ENCODE measurements at places on chromosomes 2 and 18.

DNA sequence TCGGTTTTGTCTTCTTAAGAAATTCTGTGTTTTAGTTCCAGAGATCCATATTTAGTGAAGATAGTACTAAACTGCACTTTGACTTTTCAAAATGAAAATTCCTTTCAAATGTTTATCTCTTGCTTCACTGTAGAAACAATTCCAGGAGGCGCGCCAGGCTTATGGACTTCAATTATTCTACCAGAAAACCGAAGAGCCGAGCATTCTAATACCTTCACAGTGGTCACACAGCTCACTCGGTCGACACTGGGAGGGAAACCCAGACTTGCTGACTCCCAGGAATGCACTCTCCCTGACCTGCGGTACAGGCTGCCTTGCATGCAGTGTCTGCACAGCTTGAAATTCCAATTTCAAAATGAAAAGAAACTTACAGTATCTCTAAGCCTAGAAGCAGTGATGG, 119.9 kb upstream of the PIEZO2 start:
- no peak for DNase-seq

GRCh38 chr2:236588932-236589592, 19.4 kb downstream of the ACKR3 start:
- no peak for DNase-seq

DNA sequence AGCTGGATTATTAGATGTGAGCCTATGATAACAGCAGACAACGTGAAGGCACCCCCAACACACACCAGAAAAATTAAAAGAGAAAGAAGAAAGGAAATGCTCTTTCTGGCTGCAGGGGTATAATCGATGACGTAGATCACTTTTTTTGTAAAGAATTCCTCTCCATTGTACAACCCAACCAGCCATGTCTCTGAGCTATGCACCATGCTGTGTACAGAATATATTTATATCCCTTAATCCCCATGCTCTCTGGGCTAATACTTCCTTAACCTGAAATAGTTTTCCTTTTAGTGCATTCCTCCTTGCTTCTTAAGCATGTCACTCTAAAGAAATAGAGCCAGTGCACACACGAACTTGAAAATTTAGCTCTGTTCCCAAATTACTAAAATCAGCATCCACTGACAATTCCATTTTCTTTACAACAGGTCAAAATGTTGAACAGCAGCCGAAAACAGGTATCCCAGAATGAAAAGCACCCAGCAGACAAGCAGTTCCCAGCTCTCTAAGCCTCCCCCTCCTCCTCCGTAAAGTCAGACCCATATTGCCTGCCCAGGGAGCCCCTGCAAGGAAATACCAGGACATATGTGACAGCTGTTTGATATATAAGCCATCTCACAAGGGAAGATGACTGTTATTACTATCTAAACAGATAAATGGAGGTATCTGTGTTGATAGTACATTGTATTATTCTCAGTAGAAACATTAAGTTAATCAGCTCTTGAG, 247.4 kb upstream of the RAB6C start:
- DNase-seq, result no peak

DNA sequence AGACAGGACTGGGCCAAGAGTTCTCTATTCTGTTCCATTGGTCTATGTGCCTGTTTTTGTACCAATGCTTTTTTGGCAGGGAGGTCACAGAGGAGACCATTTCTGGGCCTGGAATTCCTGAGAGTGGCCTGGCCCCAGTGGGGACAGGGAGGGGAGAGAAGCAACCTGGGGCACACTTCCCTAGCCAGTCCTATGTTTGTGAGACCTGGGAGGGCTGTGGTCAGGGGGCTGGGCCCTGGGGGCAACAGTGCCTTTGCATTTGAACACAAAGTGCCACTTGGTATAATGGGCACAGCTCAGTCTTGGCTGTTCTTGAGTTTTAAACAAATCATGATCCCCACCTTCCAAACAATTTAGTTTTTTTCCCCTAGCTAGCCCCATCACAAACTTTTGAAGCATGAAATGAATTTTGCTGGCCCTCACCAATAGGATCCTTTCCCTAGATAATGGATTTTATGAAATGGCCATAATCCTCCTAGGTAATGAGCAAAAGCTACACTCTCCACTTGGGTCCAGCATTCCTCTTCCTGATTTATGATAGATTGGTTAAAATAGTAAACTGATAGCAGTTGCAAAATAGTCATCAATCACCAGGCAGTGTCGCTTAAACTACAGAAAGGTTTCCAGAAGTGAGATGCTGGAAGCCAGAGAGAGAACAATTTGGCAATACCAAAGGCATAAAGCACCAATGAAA, 133.5 kb downstream of the GLI2 start:
- no peak for DNase-seq

DNA sequence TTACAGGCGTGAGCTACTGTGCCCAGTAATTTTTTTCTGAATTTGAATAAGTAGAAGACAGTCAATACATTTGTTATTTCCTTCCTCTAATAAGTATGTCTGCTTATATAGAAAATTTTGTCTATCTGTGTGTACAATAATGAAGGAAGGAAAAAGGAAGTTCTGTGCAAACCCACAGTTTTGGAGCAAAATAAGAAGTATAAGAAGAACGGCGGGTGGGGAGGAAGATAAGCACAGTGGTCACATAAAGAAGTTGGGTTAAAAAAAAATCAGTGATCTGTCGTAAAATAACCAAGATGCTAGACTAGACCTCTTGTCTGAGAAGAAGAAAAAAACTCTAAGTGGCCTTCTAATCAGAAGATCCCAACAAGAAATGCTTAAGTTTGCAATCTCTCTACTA, 20.2 kb downstream of the MGAT4A start:
- no peak for DNase-seq

GRCh38 chr2:31333527-31334183, 80.9 kb downstream of the XDH start:
- DNase-seq, result peak; percentile 50

DNA sequence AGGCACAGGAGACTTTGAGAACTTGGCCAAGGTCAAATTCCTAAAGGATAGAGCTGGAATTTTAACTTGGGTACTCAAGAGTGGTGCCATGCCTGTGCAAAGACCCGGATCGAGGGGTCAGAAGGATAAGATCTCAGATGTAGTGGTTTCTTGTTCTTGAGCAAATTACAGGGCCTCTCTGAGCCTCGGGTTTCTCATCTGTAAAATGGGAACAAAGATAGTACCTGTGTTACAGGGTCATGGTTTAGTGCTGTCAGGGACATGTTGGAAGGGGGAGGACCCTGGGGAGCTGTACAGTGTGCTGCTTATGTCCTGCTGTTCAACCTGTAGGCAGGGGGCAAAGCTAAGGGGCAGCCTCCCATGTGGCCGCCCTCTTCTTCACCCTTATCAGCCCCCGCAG, 173.5 kb upstream of the HAAO start:
- DNase-seq, result no peak

All from stimulated activated CD4-positive, alpha-beta T cell treated with anti-CD3 and anti-CD28 coated beads, Interleukin-15, amount 100 ng/mL, for 1 hour (primary cell).